ENCODE measurements at places on chromosomes 16 and 17.

- DNase-seq = no peak
Measured at GRCh38 chr17:19265755-19266154, 28.6 kb downstream of the EPN2 start.

- DNase-seq = no peak
Measured at GRCh38 chr16:26442321-26442720, 624.4 kb upstream of the C16orf82 start.

DNA sequence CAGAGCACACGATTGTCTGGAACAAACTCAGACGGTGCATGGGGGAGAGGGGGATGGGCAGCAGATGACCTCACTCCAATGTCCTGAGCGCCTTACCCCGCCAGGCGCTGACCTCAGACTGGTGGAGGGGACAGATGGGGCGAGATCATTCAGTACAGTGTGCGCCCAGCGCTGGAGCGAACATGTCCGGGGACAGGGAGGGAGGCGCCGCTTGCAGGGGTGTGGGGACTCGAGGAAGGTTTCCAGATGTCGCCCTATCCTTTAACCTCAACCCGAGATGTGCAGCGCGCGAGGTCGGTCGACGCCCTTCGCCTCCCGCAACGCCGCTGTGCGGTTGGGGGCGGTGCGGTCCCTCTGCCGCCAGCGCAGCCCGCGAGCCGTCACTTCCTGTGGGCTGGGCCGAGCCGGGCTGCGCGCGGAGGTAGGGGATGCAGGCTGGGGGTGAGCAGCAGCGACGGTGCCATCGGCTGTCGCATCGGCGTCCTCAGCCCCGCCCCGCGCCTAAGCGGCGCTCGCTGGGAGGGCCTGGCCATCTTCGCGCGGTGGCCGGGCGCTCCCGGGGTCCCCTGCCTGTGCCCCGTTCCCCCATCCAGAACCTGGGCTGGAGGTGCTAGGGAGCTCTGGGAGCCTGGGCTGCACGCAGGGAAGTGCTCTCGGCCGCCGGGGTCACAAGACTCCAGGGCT, 5.3 kb upstream of the CDR2L start:
- peak; percentile 87 for DNase-seq

DNA sequence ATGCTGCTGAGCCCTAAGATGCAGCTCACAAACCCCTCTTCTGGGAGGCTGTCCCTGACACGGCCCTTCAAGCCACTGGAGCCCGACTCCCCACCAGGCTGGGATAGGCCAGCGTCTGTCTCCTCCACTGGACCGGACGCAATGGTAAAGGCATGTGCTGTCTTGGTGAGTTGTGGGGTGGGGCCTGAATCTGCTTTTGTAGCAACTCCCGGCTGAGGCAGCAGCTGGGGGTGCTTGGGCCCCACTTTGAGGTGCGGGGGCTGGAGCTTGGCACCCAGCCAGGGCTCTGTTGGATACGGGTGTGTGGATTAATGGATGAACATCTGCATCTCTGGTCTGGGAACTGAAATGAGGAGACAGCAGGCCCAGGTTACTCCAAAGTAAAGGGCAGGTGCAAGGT, 3.5 kb upstream of the NLRC3 start:
- no peak for DNase-seq

Data from T-helper 1 cell (primary cell).